ENCODE measurements at places on chromosomes 12 and 14.

GRCh38 chr14:94598816-94599655 lies 13.2 kb upstream of the SERPINA3 start:
- peak; percentile 95 for DNase-seq

GRCh38 chr14:36363704-36364103 lies 43.3 kb upstream of the MBIP start:
- DNase-seq: no peak

DNA sequence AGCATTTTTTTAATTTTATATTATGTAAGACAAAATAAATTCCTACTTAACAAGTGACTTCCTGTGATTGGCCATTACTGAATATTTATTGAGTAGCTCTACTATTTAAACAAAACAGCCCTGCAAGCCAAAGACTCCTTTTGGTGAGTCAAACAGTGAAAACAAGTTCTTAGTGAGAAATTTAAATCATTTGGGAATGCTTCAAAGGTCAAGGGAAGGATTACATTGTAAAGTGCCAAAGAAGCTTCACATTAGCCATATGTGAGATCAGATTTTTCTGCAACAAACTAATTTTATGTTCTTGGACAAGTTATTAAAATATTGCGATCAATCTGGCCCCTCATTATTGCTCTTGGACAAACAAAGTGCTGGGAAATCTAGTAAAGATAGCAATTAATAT lies 795.4 kb upstream of the MGAT4C start:
- DNase-seq: no peak

GRCh38 chr12:57641699-57642442 lies 8.9 kb upstream of the B4GALNT1 start:
- no peak for DNase-seq

DNA sequence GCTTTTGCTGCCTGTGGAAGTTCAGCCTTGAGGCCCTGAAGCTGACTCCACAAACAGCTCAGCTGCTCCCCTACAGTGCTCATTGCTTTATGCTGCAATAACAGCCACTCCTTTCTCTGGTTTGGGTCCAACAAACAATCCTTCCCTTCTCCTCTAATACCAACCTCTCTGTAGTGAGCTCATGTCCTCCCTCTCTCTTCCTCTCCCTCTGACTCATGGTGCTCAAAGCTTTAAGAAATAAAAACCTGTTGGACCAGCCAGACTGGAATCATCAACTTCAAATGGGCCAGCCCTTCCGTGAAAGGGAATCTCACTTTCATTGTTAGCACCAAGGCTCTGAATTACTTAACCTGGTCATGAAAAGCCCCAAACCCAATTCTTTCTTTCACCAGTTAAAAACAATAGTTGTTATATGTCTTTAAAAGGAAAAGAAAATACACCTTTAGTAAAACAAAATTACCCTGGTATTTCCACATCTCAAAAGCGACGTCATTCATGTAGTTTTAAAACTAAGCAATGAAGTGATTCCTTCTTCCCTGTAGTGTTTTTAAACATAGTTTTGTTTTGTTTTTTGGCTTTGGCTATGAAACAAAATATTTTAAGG lies 126.4 kb downstream of the DUSP6 start:
- peak; percentile 90 for DNase-seq

DNA sequence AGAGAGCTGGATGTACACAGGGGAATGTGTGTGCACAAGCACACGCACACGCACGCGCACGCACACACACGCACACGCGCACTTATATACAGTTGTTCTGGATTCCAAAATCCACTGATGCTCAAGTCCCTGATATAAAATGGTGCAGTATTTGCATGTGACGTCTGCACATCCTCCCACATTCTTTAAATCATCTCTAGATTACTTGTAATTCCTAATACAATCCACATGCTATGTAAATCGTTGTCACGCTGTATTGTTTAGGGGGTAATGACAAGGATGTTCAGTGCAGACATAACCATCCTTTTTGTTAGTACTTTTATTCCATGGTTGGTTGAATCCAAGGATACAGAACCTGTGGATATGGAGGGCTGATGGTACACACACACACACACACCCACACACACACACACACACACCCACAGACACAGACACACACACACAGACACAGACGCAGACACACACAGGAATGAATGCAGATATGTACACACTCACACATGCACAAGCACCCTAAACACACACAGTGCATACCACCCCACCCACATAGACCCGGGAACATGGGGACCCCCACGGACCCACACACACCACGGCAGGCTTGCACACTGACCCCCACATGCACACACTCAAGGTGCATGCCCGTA lies 188.5 kb upstream of the PRMT8 start:
- DNase-seq: peak; percentile 27

- DNase-seq: no peak
Measured at GRCh38 chr14:101377069-101377468, 184.2 kb upstream of the DIO3 start.

DNA sequence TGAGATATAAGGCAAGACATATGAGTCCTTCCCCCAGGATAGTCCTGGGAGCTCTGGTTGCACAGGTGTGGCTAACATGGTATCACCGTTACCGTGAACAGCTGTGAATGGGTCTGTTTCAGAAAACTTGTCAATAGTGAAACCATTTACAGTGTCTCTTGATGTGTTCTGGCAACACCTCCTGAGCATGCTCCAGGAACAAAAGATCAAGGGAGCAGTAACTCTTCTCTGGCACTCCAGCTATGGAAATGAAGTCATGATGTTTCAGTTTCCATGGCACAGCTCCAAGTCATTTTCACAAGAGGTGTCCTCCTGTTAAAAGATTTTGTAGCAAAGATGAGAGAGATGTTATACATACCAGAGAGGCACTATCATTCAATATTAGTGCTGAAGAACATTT lies 253.7 kb downstream of the SNAPC1 start:
- DNase-seq: peak; percentile 78

DNA sequence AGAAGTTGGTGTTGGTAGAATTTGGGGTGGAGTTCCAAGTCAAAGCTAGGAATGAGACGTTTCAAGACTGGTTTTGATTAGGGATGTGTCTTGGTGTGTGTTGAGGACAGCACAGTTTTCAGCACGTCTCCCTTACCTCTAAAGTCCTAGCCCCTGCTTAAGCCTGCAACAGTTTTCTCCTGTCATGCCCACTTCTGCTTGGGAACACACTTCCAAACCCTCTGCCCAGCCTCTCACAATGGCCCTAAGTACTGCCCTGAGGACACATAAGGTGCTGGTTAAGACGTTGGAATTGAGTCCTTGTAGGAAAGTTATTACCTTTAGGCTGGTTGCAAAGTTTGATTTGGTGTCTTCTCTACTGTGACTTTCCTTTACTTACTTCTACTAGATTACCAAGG lies 710 bp upstream of the BMAL2 start:
- peak; percentile 20 for DNase-seq

GRCh38 chr14:101017209-101017608 lies 113.7 kb upstream of the RTL1 start:
- peak; percentile 76 for DNase-seq

- no peak for DNase-seq
Measured at GRCh38 chr14:99633918-99634317, 11.0 kb upstream of the HHIPL1 start.

DNA sequence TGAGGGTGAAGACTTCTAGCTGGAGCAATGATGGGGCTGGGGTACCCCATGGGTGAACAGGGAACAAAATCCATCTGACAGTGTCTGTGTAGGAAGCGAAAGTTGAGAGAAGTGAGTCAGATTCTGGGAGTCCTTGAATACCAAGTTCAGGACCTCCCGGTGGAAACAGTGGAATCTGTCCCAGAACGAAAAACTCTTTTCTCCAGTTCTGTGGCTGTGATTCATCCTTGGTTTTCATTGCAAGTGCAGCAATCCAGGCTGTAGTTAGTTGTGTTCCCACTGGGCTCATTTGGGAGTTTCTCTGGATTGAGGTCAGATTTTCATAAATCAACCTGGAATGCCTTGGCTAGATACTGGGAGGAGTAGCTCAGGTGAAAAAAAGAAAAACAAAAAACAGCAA lies 120.7 kb downstream of the C12orf75 start:
- peak; percentile 93 for DNase-seq

DNA sequence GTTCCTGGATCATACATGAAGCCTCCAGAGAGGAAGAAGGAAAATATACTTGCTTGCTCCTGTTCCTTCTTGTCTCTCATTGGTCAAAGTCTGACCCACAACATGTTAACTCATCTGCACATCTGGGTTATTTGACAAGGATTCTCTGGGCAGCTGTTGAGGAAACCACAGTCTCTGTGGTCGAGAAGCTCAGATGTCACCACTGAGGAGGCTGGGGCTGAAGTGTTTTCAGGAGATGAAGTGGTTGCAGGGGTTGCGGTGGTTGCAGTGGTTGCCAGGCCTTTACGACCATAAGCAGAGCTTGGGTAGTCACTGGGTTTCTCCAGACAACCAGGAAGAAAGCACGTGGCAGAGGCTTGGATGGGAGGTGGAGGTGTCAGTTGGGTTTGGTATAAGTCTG lies 265.0 kb upstream of the LRIG3 start:
- no peak for DNase-seq

DNA sequence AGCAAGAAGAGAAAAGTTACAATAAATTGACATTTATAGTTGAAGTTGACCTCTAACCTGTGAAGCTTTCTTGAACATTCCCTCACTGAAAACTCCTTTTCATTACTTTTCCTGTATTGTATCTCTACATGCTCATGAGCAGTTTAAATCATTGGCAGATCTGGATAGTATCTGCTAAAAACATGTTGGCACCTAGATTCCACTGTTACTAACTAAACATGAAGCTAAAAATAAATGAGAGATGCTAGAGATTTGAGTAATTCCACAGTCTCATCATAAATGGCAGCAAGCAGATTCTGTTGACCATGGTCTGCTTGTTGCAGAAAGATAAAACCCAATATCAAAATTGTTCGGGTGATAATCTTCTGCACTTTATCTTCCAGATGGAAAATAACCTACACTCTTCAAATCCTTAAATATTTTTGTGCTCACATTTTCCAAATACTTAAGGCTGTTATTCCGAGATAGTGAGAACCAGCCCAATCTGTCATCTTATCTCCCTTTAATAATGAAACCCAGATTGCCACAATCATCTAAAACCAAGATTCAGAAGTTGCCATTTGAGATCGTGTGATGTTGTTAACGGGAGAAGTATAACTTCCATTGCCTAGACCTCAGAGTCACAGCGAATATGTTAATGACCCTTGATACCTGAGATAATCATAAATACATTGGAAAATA lies 171.0 kb upstream of the DAAM1 start:
- DNase-seq: no peak

- DNase-seq: peak; percentile 92
Measured at GRCh38 chr14:65333943-65334687, 78.4 kb upstream of the FUT8 start.

DNA sequence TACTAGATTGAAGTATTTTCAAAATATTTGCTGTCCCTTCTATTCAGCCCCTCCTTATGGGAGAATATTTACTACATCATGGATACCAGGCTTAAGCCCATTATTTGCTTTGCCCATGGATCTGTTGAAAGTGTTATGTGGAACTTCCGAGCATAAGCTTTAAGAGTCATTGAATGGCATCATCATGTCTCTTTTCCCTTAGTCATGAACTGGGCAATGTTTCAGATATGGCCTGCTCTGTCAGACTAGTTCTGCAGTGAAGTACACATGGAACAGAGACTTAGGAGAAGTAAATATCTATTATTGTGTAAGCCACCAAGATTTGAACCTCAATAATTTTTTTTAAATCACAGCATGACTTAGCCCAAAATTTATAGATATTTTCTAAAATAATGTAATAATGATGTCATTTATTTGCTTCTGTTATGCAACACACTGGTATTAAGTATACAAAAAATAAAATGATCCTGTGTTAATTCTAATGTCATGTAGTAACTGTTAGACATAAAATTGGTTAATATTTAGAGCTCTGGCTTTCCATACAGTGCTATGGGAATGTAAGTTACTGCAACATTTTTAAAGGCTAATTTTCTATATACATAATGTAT lies 1097.3 kb downstream of the SLC16A7 start:
- DNase-seq: no peak

- peak; percentile 41 for DNase-seq
Measured at GRCh38 chr12:47387994-47388393, 308.2 kb upstream of the AMIGO2 start.

DNA sequence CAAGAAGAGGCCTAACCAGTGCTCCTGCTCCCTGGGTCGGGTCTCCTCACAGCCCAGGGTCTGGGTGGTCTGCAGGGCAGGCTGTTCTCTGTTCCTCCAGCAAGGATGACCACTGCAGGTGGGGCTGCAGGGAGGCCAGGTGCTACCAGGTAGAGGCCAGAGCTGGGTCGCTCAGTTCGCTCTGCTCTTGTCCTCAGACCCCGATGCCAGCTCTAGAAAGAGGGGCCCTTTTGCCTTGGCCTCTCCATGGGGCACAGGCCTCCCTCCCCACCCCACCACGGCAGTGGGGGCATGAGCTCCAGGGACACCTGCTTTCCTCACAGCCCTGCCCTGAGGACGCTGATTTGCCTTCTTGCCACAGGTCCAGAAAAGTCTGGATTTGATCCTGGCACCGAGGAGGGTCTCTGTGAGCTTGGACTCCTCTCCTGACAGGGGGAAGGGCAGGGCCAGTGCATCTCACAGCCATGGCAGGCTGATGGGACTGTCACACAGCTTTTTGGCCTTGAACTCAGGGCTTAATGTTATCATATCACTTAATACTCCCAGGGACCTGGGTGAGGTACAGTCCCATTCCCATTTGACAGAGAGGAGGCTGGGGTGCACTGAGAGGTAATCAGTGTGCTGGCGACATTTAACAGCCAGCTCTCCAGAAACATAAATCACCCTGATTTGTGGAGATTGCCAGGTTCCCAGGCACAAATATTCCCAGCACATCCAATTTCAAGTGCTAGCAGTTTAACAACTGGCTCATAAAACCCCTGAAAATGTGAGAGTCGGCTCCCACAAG lies 273.0 kb upstream of the SFSWAP start:
- no peak for DNase-seq

- DNase-seq: no peak
Measured at GRCh38 chr12:129903092-129903945, 506 bp downstream of the TMEM132D start.

GRCh38 chr12:76226397-76226796 lies 121.8 kb downstream of the BBS10 start:
- peak; percentile 69 for DNase-seq

DNA sequence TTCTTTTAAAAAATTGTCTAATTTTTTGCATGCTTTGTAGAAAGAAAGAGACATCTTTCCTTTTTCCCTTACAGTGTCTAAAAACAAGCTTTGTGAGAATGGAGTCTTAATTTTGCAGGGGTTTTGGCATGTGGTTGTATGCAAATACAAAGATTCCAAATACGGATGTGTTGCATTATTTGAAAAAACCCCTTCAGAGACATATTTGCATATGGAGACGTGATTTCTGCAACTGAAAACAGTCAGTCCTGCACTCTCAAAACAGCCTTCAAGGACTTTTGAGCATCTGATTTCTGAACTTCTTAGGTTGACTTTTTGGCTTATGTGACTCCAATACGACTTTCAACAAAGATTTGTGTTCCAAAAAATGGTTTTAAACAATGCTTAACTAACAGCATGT lies 7.8 kb downstream of the IRAK3 start:
- DNase-seq: peak; percentile 26

GRCh38 chr12:121866331-121866730 lies 7.7 kb upstream of the HPD start:
- peak; percentile 32 for DNase-seq

Data from EH (cell line).